ENCODE measurements at places on chromosomes 7 and 10. TPM values are rescaled to one million over a fixed set of nuclear protein-coding genes. Genes with fewer than 3 reads are reported as not detected.

- DNase-seq, result no peak
Observed at GRCh38 chr7:150374026-150374425, 5.1 kb upstream of the ZNF775 start.

DNA sequence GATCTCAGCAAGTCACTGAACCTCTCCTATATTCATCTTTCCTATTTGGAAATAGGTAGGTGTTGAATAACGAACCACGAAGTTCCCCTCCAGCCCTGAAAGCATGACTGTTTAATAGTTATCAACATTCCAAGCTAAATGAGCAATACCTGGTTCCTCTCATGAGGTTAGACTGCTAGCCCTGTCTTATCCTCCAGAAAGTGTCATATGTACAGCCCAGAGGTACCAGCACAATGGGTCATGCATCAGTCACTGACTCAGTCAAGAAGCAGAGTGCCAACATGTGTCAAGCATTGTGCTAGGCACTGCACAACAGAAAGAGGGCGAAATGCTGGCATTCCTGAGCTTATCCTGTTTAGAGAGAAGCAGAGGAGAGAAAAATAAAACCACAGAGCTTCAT is 70.0 kb downstream of the AMPH start:
- no peak for DNase-seq

DNA sequence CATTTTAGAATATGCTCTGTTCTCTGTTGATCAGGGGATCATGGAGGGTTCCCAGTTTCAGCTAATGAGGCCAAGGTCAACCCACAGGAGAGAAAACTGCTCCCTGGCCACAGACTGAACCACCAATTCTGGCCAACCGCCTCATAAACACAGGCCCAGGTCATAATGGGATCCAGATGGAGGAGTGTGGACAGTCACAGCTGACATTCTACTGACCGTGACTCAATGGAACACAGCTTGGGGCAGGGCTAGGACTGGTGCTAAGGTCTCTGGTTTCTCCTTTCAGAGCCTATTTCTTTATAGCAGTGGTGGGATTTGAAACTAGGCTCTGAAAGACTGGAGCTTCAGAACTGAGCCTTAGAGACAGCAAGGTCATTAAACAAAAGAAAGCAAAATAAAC is 68.3 kb downstream of the HIPK2 start:
- no peak for DNase-seq

- peak; percentile 22 for DNase-seq
Observed at GRCh38 chr10:74825371-74826141, 844 bp upstream of the KAT6B start.

DNA sequence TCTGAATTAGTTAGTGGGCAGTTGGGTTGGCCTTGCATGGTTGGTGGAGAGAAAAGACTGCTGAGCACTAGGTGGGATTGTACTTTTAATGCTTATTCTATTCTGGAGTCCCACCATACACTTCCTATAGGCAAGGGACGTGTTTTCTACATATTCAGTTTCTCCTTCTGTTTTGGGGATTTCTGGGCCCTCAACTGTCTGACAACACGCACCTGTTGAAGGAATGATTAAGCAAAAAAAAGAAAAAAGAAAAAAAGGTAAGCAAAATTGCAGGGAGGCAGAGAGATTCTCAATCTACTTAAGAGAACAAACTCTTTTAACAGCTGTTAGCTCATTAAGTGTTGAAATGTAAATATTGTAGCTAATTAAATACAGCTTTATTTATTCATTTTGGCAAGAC is 541.3 kb downstream of the CALN1 start:
- DNase-seq, result no peak

- DNase-seq, result no peak
Observed at GRCh38 chr10:124495162-124495561, 33.5 kb downstream of the LHPP start.

KCND2 gene
- total RNA-seq, result 0.03 TPM

LRRTM3 gene
- not detected for total RNA-seq

STYXL1 gene
- 102 TPM for total RNA-seq

UNC5B gene
- 50.9 TPM for total RNA-seq

CPXM2 gene
- total RNA-seq, result not detected

SSC4D gene
- total RNA-seq, result 0.37 TPM

Data from NCI-H460 (cell line).